Esophagus squamous epithelium (tissue), 5 donors: ENCODE measurements at places on chromosomes 7 and 10.

GRCh38 chr10:122368502-122369254, 5.8 kb upstream of the PLEKHA1 start:
- no peaks in the 10 kb centered on the region for H3K27me3 ChIP-seq
- H3K4me3 ChIP-seq = no peak overlapping the region
- no peak for DNase-seq
- no peaks in the 10 kb centered on the region for H3K36me3 ChIP-seq

DNA sequence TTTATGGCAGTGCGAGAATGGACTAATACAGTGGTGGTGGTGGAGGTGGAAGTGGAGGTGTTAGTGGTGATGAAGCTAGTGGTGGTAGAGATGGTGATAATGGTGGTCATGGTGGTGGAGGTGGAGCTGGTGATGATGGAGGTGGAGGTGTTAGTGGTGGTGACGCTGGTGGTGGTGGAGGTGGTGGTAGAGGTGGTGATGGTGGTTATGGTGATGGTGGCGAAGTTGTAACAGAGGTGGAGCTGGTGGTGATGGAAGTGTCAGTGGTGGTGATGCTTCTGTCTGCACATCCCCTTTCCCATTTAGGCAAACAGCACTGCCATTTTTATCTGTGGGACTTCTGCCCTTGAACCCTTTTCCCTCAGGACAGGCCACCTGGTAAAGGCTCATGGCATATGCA, 7.4 kb upstream of the PTPRN2 start:
- no peak overlapping the region for H3K27ac ChIP-seq
- H3K27me3 ChIP-seq = no peaks in the 10 kb centered on the region
- no peak for DNase-seq
- H3K36me3 ChIP-seq = no peaks in the 10 kb centered on the region

DNA sequence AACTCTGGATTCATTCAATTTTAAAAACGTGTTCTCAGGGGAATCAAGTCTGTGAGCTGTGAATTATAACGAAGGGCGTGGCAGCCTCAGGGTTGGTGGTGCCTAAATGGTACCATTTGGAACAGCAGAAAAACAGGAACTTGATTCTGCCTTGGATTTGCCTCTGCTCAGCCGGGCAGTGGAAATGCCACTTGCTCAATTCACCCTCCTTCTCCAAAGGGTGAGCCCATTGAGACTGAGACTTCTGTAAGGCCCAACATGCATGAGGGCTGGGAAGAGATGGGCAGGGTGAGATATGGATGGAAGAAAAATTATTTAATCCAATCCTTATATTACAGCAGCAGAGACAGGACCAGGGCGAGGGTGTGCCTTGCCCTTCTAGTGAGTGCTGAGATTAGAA, 107.1 kb upstream of the HABP2 start:
- H3K36me3 ChIP-seq = no peaks in the 10 kb centered on the region
- H3K27ac ChIP-seq = no peak overlapping the region
- no peaks in the 10 kb centered on the region for H3K27me3 ChIP-seq
- DNase-seq = no peak
- H3K4me1 ChIP-seq = no peaks in the 10 kb centered on the region

DNA sequence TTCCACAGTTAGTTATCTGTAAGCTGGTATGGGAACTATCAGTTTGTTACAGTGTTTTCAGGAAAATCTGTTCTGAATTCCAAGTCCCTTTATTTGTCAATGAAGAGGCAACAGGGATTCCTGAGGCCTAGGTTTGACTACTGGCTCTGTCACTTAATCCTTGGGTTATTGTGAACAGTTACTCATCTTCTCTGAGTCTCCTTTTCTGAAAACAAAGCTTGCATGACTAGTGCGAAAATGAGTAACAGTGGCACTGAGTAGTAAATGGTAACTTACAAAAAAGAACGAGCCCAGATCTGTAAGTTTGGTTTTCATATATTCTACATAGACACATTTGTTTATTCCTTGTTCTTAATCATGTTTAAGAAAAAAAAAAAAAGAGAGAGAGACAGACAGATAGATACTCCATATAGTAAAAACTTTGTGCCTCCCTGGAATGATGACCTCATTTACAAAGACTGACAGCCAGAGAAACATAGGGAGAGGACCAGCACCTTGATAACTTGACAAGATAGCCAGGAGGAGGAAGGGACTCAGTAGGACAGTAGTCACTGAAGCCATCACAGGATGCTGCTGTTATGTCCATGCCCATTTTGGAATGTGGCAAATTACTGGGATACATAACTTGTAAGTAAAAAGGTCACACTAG, 1.9 kb downstream of the MRPS33 start:
- peaks cover 4% of the 10 kb centered on the region for H3K36me3 ChIP-seq
- H3K27me3 ChIP-seq = no peaks in the 10 kb centered on the region
- no peak overlapping the region for H3K27ac ChIP-seq
- H3K4me3 ChIP-seq = no peak overlapping the region

DNA sequence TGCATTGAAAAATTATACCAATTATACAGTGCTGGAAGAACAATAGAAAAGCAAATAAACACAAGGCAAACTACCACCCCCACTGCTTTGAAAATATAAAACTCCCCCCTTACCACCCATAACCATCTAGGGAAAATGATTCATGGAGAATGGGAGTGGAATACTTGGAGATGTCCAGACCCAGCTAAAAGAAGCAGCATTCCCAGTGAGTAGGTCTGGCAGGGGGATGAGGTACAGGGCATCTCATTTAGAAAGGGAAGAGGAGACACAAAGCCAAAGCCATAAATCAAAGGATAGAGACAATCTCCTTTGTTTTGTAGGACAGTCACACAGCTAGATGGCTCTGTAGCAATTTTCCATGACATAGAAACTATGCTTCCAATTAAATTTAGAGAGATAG, 36.0 kb upstream of the DGKI start:
- no peak overlapping the region for H3K4me3 ChIP-seq
- H3K36me3 ChIP-seq = peaks cover 14% of the 10 kb centered on the region
- no peak for DNase-seq
- H3K4me1 ChIP-seq = peaks cover 70% of the 10 kb centered on the region
- H3K27me3 ChIP-seq = no peaks in the 10 kb centered on the region

DNA sequence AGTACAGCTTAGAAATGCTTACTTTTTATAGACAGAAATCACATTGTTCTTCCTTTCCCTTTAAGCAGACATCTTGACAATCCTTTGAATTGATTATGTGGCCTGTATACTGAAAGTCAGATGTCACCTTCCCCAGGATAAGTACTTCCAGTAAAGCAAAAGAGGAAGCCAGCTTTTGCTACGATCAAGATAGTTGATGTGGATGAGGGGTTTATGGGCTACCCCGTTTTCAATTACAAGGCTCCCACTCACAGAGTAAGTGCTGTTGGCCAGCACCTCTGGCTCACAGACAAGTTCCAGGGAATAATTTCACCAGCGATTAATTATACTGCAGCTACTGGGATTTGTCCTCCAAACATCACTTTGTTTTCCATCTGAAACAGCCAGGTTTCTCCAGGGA, 95.1 kb upstream of the SAMD8 start:
- DNase-seq = no peak
- no peak overlapping the region for H3K4me3 ChIP-seq
- no peaks in the 10 kb centered on the region for H3K27me3 ChIP-seq

DNA sequence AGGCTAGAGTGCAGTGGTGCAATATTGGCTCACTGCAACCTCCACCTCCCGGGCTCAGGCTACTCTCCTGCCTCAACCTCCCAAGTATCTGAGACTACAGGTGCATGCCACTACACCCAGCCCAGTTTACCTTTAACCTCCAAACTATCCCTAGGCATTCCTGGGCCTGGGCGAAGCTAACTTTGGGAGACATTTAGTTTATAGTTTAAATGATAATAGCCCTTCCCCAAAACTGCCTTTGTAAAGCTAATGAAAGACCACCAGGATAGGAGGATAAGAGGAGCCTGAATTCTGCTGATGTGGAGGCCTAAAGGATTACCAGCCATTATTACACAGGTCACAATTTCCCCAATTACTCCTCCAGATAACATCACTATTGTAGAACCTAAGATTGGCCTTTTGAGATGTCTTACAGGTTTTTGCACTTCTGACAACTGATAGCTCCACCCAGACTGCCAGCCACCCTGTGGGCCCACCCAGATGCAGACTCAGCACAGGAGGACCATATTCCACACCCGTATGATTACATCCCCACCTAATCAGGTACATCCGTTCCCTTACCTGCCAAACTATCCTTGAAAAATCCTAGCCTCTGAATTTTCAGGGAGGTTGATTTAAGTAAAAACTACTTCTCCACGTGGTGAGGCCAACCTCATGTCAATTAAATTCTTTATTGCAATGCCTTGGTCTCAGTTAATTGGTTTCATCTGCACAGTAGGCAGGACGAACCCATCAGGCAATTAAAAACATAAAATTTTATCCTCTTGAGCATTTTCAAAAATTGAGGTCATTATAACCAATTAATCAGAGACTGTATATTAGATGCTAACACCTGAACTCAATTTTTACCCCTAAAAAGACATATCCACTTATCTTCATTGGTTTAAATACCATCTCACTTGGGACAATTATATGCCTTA, 62.3 kb upstream of the TMEM254 start:
- DNase-seq = no peak
- H3K27me3 ChIP-seq = no peaks in the 10 kb centered on the region
- no peaks in the 10 kb centered on the region for H3K4me1 ChIP-seq
- H3K4me3 ChIP-seq = no peak overlapping the region
- no peak overlapping the region for H3K27ac ChIP-seq

DNA sequence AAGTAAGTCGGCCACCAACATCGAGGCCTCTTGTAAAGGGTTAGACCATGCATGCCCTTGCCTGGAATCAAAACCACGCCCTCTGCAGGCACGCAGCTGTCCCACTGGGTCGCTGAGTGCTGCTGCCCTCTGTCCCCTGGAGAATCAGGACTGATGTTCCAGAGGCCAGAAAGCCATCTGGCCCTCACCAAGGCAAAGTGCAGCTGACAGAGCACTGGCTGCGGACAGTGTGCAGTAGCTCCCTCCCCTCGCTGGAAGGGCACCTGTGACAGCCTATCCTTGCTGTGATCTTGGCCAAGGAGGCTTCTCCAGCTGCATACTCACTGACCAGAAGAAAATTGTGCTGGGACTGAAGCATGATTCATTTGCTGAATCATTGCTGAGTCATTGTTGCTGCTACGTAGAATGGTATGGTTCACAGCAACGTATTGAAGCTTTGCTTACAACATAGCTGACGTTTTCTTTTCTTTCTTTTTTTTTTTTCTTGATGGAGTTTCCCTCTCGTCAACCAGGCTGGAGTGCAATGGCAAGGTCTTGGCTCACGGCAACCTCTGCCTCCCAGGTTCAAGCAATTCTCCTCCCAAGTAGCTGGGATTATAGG, 30.4 kb downstream of the DDC start:
- no peak overlapping the region for H3K27ac ChIP-seq
- no peak overlapping the region for H3K4me3 ChIP-seq
- no peaks in the 10 kb centered on the region for H3K36me3 ChIP-seq
- no peaks in the 10 kb centered on the region for H3K4me1 ChIP-seq
- DNase-seq = no peak
- H3K27me3 ChIP-seq = no peaks in the 10 kb centered on the region

- no peak overlapping the region for H3K27ac ChIP-seq
- H3K27me3 ChIP-seq = no peaks in the 10 kb centered on the region
- H3K4me3 ChIP-seq = no peak overlapping the region
- no peaks in the 10 kb centered on the region for H3K4me1 ChIP-seq
- no peak for DNase-seq
Measured at GRCh38 chr7:31171984-31172383, 119.9 kb downstream of the ADCYAP1R1 start.

DNA sequence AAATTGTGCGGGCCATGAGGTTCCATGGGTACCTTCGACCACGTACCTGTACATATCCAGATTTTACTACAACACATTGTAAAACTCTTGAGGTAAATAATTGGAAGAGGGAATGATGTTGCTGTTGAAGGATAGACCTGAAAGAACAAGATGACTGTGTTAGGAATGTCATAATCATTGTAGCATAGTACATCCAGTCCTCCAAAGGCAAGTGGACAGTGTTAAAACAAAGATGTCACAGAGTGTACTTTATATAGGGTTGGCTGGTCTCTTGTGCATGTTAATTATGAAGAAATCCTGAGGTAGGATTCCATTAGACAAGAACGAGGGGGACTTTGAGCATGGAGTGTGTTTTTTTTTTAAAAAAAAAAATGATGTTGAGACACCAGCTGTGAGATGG, 30.4 kb downstream of the VWC2 start:
- no peaks in the 10 kb centered on the region for H3K27me3 ChIP-seq
- H3K36me3 ChIP-seq = no peaks in the 10 kb centered on the region
- H3K27ac ChIP-seq = no peak overlapping the region
- no peaks in the 10 kb centered on the region for H3K4me1 ChIP-seq
- no peak overlapping the region for H3K4me3 ChIP-seq

DNA sequence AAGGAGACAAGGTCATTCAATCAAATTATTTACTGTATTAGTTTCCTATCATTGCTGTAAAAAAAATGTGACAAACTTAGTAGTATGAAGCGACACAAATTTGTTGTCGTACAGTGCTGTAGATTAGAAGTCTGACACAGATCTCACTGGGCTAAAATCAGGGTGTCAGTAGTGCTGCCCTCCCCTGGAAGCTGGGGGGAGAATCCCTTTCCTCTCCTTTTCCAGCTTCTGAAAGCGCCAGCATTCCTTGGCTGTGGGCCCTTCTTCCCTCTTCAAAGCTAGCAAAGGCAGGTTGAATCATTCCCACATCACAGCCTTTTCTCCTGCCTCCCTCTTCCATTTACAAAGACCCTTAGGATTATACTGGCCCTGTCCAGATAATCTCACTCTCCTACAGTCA, 28.0 kb downstream of the VPS41 start:
- H3K27ac ChIP-seq = no peak overlapping the region
- DNase-seq = no peak

DNA sequence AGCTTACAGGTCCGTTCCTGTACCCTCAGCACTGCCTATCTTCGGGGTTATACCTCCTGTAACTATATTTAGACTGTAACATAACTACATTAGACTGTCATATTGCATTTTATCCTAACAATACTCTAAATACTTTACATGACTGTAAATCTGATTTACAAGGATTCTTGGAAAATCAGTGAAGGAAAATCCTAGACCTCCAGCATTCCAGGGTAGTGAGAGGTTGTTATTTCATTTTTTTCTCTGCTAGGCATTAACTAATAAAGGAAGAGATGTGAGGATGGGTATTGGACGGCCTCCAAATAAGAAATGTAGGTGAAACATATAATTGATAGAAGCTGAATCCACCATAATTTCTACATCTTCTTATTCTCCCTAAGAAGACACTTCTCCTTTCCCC, 569.4 kb downstream of the CALN1 start:
- no peaks in the 10 kb centered on the region for H3K36me3 ChIP-seq
- H3K27ac ChIP-seq = no peak overlapping the region
- no peaks in the 10 kb centered on the region for H3K4me1 ChIP-seq
- no peak overlapping the region for H3K4me3 ChIP-seq
- H3K27me3 ChIP-seq = no peaks in the 10 kb centered on the region
- no peak for DNase-seq

DNA sequence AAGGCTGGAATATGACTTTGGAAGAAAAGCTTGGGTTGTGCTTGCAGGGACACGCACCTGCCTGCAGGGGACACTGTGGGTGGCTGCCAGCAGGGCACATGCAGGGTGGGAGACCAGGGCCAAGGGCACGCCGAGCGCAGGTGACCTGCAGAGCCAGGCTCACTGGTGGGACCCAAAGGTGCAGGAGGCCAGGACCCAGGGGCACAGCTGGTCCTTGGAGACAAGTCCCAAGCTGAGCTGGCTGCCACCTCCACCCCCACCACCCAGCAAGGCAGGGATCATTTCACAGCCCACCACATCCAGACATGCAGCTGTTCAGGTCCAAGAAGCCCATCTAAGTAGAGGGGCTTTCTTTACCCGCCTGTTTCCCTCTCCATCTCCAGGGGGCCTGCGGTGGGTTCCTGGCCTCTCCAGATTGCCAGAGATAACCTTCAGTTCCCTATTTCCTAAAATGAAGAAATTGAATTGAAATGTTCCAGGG, 13.8 kb upstream of the CLIP2 start:
- no peak overlapping the region for H3K4me3 ChIP-seq
- DNase-seq = no peak
- H3K4me1 ChIP-seq = peaks cover 47% of the 10 kb centered on the region
- no peaks in the 10 kb centered on the region for H3K27me3 ChIP-seq
- no peaks in the 10 kb centered on the region for H3K36me3 ChIP-seq
- no peak overlapping the region for H3K27ac ChIP-seq
